Stimulated activated CD4-positive, alpha-beta T cell treated with anti-CD3 and anti-CD28 coated beads, Interleukin-4, amount 100 ng/mL, for 1 hour (primary cell): ENCODE measurements at places on chromosomes 7 and 10.

DNA sequence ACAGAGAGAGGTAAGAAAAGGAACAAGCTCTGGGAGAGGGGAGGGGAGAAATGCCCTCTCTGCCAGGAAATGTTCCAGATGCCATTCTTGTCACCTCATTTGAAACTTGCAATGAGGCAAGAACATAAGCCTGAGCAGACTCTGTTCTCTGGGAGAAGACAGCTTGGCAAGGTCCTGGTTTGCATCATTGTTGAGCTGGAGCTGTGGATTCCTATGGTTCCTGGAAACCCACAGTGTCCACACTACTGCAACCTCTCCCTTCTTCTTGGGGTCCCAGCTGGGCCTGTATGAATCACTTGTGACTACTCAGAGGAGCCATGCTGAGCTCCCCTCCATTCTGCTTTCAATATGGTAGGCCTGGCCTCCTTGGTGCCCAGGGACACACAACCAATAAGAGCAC is 60.8 kb upstream of the HECTD2 start:
- DNase-seq, result no peak

GRCh38 chr7:80967071-80967916 is 48.4 kb upstream of the SEMA3C start:
- no peak for DNase-seq

DNA sequence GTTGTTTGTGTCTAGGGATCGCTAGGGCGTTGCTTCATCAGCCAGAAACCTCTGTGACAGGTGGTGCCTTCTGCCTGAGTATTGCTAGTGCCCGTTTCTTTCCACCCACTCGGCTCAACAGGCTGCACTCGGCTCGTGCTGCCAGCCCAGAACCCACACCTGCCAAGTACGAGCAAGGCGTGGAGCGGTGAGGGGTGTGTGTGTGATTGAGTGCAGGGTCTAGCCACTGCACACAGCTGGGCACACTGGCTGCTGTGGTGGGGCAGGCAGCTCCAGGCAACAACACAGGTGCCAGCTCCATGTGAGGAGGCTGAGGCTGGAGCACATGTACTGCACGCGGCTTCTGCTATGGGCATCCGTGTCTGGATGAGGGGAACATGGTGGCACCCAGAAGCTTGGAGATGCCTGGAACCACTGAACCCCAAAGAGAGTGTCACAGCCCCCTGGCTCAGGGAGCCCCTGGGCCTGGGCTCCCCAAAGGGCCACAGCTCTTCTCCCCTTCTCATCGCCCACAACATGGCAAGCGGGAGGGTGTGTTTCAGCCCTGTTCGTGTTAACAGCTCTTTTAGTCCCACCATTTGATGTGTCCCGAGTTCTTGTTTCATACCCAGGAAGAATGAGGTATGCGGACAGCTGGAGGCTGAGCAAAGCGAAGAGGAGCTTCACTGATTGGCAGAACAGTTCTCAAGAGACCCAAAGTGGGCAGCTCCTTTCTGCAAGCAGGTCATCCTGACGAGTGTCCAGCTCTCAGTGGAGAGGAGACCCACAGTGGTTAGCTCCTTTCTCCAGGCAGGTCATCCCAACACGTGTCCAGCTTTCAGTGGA is 78.1 kb downstream of the HDAC9 start:
- no peak for DNase-seq

GRCh38 chr10:59270492-59270891 is 91.9 kb downstream of the FAM13C start:
- DNase-seq, result no peak

DNA sequence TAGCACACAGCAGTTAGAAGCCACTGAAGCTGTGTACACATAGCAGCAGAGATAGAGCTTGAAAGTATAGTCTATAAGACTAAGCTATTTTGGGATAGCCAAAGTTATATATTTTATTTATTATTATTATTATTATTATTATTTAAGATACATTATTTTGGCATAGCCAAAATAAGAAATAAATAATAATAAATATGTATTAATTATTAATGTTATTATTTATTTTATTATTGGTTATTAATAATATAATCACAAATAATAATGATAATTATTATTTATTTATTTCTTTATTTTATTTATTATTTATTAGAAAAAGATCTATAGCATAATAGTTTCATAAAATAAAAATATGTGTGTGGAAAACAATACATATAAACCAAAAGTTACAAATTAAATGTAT is 107.2 kb upstream of the FOXK1 start:
- no peak for DNase-seq

- no peak for DNase-seq
Measured at GRCh38 chr7:11155883-11156282, 182.2 kb downstream of the PHF14 start.

DNA sequence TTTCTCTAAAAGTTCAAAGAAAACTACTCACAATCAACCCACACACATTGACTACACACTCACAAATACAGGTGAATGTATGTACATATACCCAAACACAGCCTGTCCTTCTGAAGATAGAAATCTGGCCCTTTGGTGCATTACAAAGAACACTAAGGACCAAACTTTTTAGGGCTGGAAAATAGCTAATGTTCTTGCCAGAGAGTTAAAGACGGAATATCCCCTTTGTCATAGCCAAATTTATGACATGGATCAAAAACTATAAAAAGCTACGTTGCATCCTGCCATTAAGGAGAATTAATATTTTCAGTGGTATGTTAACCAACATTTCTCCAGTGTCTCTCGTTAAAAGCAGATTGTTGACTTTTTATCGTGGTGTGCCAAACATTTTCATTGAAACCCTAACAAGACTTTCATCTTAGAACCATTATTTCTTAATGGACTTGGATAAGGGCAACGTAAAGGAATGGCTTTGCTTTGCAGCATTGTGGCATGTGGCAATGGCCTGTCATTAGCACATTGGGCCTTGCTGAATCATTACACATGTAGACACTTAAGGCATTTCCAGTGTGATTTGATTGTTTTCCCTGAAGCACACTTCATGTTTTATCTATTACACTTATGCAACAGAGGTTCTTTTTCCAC is 150.9 kb upstream of the MEOX2 start:
- DNase-seq, result no peak

DNA sequence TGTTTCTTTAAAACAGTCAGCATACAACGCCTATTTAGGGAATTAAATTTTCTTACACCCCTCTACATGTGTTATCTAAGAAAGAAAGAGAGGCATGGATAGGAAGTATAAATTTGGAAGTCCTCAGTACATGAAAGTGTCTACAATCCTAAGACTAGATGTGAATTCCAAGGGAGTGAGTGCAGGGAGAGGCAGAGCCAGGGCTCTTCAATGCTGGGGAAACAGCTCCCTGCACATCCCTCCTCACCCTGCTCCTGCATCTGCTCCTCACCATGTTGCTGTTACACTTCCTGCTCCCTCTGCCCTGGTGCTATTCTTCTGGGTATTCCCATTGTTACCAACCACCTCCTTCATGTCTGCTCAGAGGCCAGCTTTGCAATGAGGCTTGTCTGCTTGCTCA is 229.1 kb upstream of the AKR1E2 start:
- DNase-seq, result no peak

- DNase-seq, result no peak
Measured at GRCh38 chr7:139976838-139977656, 85.7 kb downstream of the PARP12 start.
